ENCODE measurements at places on chromosomes 1 and 21.

DNA sequence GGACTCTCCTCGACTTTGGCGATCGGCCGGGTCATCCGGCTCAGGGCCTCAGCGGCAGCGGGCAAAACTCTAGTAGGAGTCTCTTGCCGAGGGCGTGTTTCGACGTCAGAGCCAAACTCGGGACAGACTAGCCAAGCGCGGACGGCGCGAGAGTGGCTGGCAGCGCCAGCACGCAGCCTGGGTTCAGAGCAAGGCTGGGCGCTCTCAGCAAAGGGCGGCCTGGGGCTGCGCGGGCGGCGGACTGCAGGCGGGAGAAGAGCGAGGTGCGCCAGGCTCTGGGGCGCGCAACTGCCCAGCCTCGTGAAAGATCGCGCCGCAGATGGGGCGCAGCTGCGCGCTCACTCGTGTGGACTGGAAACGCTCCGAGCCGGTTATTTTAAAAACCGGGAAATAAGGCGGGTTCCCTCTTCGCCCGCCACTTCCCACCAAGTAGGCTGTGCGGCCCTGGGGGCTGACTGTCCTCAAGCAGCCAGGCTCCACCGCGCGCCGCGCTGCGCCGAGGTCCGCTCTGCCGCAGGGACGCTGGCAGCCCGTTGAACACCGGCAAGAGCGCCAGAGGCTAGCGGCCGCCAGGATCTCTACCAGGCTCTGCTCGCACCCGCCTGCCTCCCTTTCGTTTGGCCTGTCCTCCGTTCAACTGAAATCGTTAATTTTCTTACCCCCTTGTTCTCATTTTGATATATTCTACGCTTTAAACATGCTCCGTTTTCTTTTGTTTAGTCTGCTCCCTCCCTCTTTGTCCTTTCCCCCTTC is 2.4 kb downstream of the ALX3 start:
- DNase-seq: no peak

DNA sequence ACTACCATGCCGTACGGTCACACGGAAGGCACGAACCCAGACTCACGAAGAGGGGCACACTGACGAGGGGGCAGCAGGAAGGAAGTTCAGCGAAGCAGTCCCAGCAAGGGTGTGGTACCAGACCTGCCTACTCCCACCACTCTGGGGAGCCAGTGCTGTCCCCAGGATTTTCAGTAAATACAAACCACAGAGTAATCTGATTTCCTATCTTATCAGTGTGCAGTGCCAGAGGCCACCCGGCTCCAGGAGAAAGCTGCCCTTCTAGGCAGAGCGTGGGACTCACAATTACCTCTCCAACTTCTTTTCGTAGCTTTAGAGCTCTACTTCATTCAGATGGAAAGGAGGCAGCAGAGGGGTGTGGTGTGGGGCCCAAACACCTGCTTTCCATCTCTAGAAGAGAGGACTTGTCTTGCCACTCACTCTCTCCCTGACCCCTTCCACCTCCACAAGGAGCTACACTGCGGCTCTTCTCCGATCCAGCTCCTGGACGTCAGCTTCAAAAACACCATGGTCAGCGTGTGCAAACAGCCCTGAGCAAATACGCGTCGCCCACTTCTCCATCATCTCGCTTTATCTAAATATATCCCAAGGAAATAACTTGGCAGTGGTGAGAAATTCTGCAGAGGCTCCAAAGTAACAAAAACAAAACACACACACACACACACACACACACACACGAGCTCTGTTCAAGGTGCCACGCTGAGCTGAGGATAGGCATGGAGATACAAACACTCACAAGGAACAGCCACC is 98.5 kb downstream of the MRPL37 start:
- no peak for DNase-seq

DNA sequence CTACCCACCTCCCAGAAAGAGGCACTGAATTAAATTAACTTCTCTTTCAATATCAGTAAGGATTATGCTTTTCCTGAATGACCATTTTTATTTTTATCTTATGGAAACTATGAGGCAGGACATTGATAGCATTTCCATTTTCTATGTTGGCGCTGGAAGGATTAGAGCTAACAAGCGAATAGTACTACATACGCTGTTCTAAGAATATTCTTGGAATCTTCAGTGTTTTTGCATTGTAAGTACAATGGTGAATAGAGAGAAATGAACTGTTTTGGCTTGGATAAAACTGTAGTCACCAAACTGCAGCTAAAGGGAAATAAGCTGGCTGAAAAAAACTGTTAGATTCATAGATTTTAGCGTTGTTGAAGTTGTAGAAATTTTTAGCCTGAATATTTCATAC is 779.0 kb upstream of the ADGRL4 start:
- no peak for DNase-seq

DNA sequence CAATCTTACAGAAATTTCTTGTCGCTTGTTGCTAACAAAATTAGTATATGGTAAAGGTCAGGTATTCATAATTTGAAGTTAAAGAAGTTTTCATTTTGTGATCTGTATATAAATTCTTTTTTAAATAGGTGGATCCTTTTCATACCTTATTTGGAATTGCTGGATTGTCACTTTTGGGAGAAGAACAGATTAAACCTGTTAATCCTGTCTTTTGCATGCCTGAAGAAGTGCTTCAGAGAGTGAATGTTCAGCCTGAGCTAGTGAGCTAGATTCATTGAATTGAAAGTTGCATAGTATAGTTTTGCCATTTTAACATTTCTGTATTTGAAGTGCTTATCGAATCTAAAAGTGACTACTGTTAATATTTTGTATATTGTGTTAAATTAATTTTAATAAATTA is 2.3 kb upstream of the MSH4 start:
- DNase-seq: no peak

DNA sequence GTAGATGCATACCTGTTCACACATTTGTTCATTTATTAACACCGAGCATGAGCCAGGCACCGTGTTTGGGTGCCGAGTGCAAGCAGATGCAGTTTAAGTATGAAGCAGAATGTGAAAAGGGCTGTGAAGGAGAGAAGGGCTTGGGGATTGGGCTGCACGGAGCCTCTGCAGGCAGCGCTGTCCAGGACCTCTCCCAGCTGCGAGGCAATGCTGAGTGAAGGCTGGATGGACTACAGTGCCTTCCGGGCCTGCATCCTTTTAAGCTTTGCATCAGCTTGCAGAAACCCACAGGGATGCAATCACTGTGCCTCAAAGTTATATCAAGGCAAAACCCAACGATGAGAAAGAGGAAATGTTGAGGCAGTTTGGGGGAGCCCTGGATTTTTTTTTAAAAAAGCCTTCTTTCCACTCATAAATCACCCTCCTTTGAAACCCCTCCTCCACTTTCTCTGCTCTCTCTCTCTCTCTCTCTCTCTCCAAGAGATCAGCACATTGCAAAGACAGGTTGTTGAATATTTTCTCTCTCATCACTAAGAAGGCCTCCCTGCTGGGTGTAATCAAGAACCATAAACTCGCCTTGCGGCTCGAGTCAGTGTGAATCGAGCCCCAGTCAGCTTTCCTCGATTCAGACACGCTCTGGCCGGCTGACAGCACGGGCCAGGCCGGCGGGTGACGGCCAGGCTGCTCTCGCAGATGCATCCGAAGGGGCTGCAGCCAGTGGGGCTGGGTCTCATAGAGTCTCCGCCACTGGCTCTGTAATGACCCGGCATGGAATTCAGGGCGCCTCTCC is 89.2 kb upstream of the POU3F1 start:
- no peak for DNase-seq

DNA sequence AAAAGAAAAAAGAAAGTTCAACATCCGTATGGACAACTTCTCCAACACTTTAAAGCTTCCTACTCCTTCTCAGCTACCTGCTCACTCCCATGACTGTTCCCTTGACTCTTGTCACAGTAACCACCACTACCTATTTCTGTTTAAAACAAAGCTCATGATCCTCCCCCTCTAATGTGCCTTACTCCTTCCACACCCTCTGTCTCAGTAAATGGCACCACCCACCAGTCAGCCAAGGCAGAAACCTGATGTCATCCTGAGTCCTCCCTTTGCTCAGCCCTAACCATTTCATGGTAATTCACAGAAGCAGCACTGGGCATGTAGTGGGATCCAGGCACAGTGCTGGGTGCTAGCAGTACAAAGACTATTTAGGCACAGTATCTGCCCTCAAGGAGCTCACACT is 63.0 kb upstream of the PPM1J start:
- DNase-seq: no peak

DNA sequence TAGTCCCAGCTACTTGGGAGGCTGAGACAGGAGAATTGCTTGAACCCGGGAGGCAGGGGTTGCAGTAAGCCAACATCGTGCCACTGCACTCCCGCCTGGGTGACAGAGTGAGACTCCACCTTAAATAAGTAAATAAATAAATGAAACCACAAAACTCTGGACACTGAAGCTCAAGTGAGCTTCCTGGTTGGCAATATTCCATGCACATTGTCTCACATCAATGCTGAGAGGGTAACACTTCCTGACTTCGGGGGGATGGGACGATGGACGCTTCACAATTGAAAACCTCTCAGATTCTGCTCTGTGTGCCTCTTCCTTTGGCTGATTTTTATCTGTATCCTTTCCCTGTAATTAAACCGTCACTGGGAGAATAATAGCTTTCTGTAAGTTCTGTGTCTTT is 70.0 kb upstream of the ZNF644 start:
- no peak for DNase-seq

- peak; percentile 2 for DNase-seq
Observed at GRCh38 chr1:159214149-159214760, 9.6 kb downstream of the ACKR1 start.

DNA sequence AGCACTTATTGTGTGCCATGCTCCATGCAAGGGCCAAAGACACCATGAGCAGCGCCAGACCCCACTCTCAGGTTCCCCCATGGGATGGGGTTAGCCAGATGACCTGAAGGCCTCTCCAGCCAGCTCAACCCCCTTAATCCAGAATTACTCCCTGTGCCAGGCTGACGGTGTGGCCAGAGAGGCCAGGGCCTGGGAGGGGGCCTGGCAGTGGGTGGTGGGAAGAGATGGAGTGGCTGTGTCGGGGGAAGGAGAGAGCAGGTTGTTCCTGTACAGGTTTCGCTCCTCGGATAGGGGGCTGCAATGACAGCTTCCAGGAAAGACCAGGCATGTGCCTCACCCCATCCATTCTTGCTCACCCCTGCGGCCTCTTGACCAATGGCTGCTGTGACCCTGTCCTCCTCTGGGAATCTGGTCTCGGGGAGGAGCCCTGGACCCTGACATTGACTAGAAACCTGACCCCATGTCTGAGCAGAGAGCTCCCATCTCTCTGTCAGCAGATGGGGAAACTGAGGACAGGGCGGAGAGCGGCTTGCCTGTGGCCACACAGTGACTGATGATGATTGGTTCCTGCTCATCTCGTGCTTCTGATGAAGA is 345.3 kb downstream of the MATN1 start:
- no peak for DNase-seq

DNA sequence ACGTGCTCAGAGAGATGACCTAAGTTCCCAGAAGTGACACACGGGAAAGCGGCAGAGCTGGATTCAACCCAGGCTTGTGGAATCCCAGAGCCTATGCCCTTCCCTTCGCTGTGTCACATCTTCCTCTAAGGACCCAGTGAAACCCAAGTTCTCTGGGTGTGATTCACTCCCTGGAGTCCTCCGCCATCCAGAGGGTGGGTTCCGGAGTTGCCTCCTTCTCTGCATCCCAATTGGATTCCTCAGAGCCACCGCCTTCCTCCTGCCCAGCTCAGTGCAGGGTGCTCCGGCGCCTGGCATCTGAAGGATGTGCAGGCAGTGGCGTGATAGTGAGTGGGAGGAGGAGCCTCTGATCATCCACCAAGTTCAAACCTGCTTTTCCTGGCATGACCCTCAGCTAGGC is 20.7 kb upstream of the RCC2 start:
- DNase-seq: no peak

- DNase-seq: no peak
Observed at GRCh38 chr1:33435096-33435820, 4.4 kb upstream of the PHC2 start.
